ENCODE measurements at places on chromosomes 1 and 21. TPM values are rescaled to one million over a fixed set of nuclear protein-coding genes. Genes with fewer than 3 reads are reported as not detected.

- H3K27me3 ChIP-seq: no peaks in the 10 kb centered on the region
- H3K4me3 ChIP-seq: no peak overlapping the region
- DNase-seq: no peak
- no peaks in the 10 kb centered on the region for H3K4me1 ChIP-seq
- H3K36me3 ChIP-seq: no peaks in the 10 kb centered on the region
Observed at GRCh38 chr1:239382666-239383065, 3.7 kb upstream of the CHRM3 start.

DNA sequence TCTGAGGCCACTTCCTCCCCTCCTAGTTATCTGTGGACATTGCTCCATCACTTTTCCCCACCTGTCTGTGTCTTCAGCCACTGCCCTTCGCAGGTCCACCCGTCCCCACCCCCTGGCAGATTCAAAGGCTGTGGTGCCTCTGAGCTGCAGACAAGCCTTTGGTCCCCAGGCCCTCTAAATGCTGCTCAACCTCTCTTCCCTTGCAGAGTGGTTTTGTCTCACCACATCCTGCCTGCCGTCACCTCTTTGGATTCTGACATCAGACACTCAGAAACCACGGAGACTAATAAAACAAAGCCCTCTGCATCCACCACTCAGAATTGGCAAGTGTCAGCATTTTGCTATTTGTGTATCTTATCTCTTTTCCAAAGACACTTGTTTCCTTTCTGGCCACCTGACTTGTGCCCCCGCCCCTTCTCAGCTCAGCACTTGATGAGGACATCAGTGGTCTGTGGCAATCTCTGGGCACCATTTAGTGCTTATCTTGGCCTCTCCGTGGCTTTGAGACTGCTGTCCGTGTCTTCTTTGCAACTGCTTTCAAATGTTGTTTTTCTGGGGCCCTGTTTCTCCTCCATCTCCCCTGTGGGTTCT, 7.7 kb downstream of the CNIH3 start:
- no peaks in the 10 kb centered on the region for H3K27me3 ChIP-seq
- no peak for DNase-seq
- no peaks in the 10 kb centered on the region for H3K36me3 ChIP-seq
- no peak overlapping the region for H3K27ac ChIP-seq
- no peaks in the 10 kb centered on the region for H3K4me1 ChIP-seq

GRCh38 chr21:39108291-39109162, 74.7 kb downstream of the PSMG1 start:
- no peak for DNase-seq
- no peaks in the 10 kb centered on the region for H3K27me3 ChIP-seq
- no peak overlapping the region for H3K4me3 ChIP-seq
- H3K27ac ChIP-seq: no peak overlapping the region
- no peaks in the 10 kb centered on the region for H3K36me3 ChIP-seq

- no peaks in the 10 kb centered on the region for H3K27me3 ChIP-seq
- no peaks in the 10 kb centered on the region for H3K4me1 ChIP-seq
- H3K4me3 ChIP-seq: no peak overlapping the region
- no peak overlapping the region for H3K27ac ChIP-seq
- no peaks in the 10 kb centered on the region for H3K36me3 ChIP-seq
- no peak for DNase-seq
Observed at GRCh38 chr1:187848321-187848720, 1019.6 kb downstream of the PLA2G4A start.

- peaks cover 4% of the 10 kb centered on the region for H3K4me1 ChIP-seq
- DNase-seq: no peak
- H3K27ac ChIP-seq: peak overlapping the region; percentile 94
Observed at GRCh38 chr1:9164919-9165318, 36.0 kb upstream of the GPR157 start.

DNA sequence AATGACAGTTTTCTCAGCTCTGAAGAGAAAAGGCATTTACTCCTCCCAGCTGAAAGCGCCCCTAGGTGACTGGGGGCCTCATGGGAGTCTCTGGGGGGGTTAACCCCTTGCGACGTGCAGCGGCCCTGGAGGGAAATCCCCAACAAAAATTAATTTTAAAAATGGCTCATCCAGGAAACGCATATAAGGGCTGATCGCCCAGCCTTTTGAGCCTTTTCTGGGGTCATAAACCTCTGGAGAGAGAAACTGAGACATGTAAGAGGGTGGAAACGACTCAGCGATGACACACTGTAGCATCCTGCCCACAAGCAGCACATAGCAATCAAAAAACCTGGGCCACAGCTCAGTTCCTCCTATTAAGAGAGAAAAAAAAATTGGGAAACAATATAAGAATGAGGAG, 20.4 kb upstream of the HPDL start:
- H3K4me3 ChIP-seq: no peak overlapping the region
- no peaks in the 10 kb centered on the region for H3K36me3 ChIP-seq
- peaks cover 6% of the 10 kb centered on the region for H3K4me1 ChIP-seq
- no peak overlapping the region for H3K27ac ChIP-seq
- H3K27me3 ChIP-seq: no peaks in the 10 kb centered on the region

DNA sequence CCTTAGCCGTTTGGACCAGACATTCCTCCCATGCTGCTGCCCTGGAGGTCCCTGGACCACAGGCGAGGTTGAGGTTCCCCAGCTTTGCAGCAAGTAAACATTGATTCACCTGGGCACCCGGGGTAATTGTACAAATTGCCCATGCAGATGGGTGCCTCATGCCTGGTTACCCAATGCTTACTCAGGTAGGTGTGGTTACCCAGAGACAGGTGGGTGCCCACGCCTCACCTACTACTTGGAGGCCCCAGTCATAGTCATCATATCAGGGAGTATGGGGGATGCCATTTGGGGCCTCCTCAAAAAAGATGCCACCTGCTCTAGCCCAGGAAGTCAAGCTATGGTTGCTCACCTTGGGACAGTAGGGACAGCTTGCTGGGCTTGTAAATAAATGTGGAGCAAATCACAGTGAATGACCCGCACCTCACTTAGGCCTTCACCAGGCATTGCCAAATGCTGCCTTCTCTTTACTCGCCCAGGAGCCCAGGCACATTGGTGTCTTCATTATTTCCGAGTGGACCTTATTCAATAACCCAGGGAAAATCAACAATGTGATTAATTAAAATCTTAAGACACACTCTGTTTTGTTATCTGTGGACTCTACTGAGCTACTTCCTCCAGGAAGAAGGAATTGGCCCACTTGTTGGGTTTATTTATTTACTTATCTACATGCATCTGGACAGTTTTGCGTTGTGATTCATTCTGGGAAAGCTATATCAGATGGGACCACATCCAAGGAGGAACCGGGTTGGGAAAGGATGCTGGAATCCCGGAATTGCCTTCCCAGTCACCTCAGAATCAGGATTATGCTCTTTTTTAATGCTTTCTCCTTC, 35.6 kb upstream of the GRHL3 start:
- H3K4me3 ChIP-seq: no peak overlapping the region
- H3K27me3 ChIP-seq: no peaks in the 10 kb centered on the region
- H3K4me1 ChIP-seq: no peaks in the 10 kb centered on the region
- DNase-seq: peak; percentile 52
- H3K27ac ChIP-seq: peak overlapping the region; percentile 37

DNA sequence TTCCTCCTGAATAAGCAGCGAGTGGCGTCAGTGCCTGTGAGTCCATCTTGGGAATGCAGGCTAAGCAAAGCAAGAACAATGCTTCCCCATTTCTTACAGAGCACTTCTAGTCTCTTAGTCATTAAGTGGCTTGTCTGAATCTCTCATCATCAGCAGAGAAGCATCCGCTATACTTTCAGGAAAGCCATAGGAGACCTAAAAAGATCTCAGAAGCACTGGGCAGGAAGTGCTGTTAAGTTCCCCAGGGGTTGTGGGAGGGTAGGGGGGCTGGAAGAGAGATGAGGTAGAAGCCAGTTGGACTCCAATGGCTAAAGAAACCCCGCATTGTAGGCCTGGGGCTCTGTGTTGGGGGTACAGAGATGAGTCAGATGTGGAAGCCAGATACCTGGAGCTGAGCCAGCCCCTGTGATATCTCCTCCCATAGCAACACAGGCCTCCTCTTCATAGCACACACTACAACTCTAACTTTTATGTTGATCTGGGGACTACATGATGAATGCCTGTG, 44.9 kb downstream of the SYT6 start:
- no peaks in the 10 kb centered on the region for H3K36me3 ChIP-seq
- no peaks in the 10 kb centered on the region for H3K27me3 ChIP-seq
- no peak overlapping the region for H3K27ac ChIP-seq
- no peaks in the 10 kb centered on the region for H3K4me1 ChIP-seq
- H3K4me3 ChIP-seq: no peak overlapping the region

DNA sequence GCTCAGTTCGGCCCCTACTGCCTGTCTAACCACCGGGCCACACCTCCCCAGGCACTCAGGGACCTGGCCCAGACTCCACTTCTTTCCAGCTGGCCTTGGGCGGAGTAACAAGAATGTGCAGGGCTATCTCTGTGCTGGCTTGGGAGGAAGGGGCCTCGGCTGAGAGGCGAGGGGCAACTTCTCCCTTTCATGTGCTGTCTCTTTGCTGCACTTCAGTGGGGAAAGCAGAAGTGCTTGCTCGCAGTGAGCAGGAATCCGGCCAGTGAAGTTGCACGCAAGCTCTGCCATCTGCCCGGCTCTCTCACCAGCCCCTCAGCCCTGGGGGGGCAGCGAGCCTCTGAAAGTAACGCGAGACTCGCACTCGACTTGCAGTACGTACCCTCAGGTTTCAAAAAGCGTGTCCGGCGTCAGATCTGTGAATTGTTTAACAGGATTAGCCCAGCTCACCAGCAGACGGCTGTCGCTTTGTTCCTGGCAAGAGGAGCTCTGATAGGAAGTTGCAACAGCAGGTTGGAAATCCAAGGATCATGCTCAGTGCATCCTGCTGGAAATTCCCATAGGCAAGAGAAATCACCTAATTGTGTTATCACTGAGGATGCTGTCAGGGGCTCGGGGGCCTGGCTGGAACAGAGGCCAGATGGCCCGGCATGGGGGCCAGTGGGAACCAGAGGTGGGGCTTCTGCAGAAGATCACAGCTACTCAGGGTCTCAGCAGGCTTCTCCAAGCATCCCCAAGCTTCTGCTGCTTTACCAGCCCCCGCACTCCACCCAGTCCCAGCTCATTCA, 221.1 kb downstream of the NPHP4 start:
- no peaks in the 10 kb centered on the region for H3K36me3 ChIP-seq
- no peak for DNase-seq
- H3K4me1 ChIP-seq: no peaks in the 10 kb centered on the region
- no peak overlapping the region for H3K4me3 ChIP-seq
- H3K27ac ChIP-seq: no peak overlapping the region

DNA sequence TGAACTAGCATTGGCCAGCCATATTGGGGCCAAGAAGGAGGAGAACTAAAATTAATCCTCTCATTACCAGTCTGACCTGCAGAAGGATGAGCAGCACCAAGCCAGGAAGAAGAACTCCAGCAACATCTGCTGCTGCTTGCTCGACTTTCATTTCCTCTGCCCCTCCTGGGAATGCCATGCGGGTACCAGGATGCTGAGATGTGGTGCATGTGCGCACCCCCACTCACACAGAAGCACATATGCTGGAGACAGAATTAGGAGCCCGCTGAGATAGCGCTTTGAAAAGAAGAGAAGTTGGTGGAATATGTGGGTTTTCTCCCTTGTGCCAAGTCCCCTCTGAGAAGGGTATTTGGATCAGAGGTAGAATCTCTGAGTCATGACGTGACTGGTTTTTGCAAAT, 70.4 kb downstream of the PLXNA2 start:
- H3K4me3 ChIP-seq: no peak overlapping the region
- H3K36me3 ChIP-seq: no peaks in the 10 kb centered on the region
- H3K27ac ChIP-seq: no peak overlapping the region
- peaks cover 4% of the 10 kb centered on the region for H3K4me1 ChIP-seq
- no peak for DNase-seq

- H3K36me3 ChIP-seq: no peaks in the 10 kb centered on the region
- DNase-seq: peak; percentile 94
- peak overlapping the region; percentile 94 for H3K27ac ChIP-seq
- H3K27me3 ChIP-seq: no peaks in the 10 kb centered on the region
- peaks cover 5% of the 10 kb centered on the region for H3K4me1 ChIP-seq
Observed at GRCh38 chr1:66271216-66271903, 262.6 kb upstream of the SGIP1 start.

- no peaks in the 10 kb centered on the region for H3K36me3 ChIP-seq
- no peaks in the 10 kb centered on the region for H3K4me1 ChIP-seq
- DNase-seq: peak; percentile 15
- no peaks in the 10 kb centered on the region for H3K27me3 ChIP-seq
- no peak overlapping the region for H3K4me3 ChIP-seq
- H3K27ac ChIP-seq: no peak overlapping the region
Observed at GRCh38 chr1:109776206-109776835, 12.6 kb upstream of the EPS8L3 start.

GRCh38 chr1:75522389-75522788, 88.5 kb downstream of the SLC44A5 start:
- H3K4me1 ChIP-seq: no peaks in the 10 kb centered on the region
- H3K27ac ChIP-seq: no peak overlapping the region
- no peak for DNase-seq
- H3K27me3 ChIP-seq: no peaks in the 10 kb centered on the region
- no peaks in the 10 kb centered on the region for H3K36me3 ChIP-seq

DNA sequence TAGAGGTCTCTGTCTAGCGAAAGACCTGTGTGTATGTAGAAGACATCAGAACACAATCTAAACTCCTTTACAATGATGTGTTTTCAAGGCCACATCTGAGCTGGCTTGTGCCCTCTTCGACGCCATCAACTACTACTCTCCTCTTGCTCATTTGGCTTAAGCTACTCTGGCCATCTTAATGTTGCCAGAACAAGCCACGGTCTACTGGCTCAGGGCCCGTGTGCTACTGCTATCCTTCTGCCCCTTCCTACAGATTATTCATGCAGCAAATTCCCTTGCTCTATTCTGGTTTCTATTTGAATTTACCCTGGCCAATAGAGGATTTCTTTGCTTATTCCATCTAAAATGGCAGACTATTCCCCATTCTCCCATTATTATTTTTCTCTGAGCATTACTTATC, 121.7 kb downstream of the ZZZ3 start:
- H3K4me1 ChIP-seq: no peaks in the 10 kb centered on the region
- DNase-seq: no peak
- no peak overlapping the region for H3K4me3 ChIP-seq

DNA sequence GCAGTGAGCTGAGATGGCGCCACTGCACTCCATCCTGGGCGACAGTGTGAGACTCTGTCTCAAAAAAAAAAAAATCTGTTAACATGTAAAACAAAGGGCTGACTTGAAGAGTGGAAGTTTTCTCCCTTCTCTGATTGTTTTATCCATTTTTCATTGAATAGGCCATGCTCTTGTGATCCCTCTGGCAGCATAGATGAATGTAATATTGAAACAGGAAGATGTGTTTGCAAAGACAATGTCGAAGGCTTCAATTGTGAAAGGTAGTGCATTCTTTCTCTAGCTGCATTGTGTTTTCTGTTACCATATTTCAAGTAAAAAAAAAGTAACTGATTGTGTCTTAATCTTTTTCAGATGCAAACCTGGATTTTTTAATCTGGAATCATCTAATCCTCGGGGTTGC, 69.6 kb upstream of the LAMC2 start:
- DNase-seq: no peak
- no peaks in the 10 kb centered on the region for H3K36me3 ChIP-seq
- no peak overlapping the region for H3K27ac ChIP-seq
- no peak overlapping the region for H3K4me3 ChIP-seq
- no peaks in the 10 kb centered on the region for H3K27me3 ChIP-seq

Gene EPHX1
- 53.8 TPM for total RNA-seq

Gene VANGL2
- 14.1 TPM for total RNA-seq

Gene CYP4X1
- 0.59 TPM for total RNA-seq

Gene CIART
- total RNA-seq: 30.3 TPM

Gene CAMK2N1
- 12.6 TPM for total RNA-seq

Gene OLFML3
- 145 TPM for total RNA-seq

Gene SLC9C2
- not detected for total RNA-seq

Gene RGS8
- total RNA-seq: not detected

Gene PROX1
- 3.8 TPM for total RNA-seq

Gene EFNA1
- 23.8 TPM for total RNA-seq

Gene SYDE2
- total RNA-seq: 15.8 TPM

Gene PTGER3
- total RNA-seq: 106 TPM

Gene KCNJ15
- total RNA-seq: 0.21 TPM

Gene TMIGD3
- total RNA-seq: not detected
